Epithelial cell of alveolus of lung (primary cell): ENCODE measurements at places on chromosomes 11 and 22. TPM values are rescaled to one million over a fixed set of nuclear protein-coding genes. Genes with fewer than 3 reads are reported as not detected.

The MS4A15 gene
- total RNA-seq, result not detected in 2 replicates

The YPEL4 gene
- total RNA-seq, result 0.13 and 9.7 TPM in 2 replicates

The ACRV1 gene
- not detected in 2 replicates for total RNA-seq

The TEX54 gene
- not detected in 2 replicates for total RNA-seq

The WEE1 gene
- 17.2 and 18.0 TPM in 2 replicates for total RNA-seq

The SORL1 gene
- 1.2 and 2.2 TPM in 2 replicates for total RNA-seq

The DRAP1 gene
- total RNA-seq, result 125 and 209 TPM in 2 replicates

The DEPDC7 gene
- total RNA-seq, result 4.7 and 5.7 TPM in 2 replicates

The CYB5R2 gene
- total RNA-seq, result 4.6 and 20.9 TPM in 2 replicates

The VSIG2 gene
- total RNA-seq, result 1.3 TPM in 1 of 2 replicates, not detected in the other

The DTX4 gene
- total RNA-seq, result 2.3 and 5.7 TPM in 2 replicates

The OR52N4 gene
- not detected in 2 replicates for total RNA-seq

The INPP5J gene
- 0.52 and 1.8 TPM in 2 replicates for total RNA-seq

The KCNJ11 gene
- total RNA-seq, result not detected in 2 replicates

The RABL2B gene
- total RNA-seq, result 7.3 and 12.2 TPM in 2 replicates

The KIF18A gene
- 6.1 and 14.0 TPM in 2 replicates for total RNA-seq

The C11orf52 gene
- not detected in 2 replicates for total RNA-seq

The BET1L gene
- total RNA-seq, result 31.9 and 41.6 TPM in 2 replicates

The KRTAP5-2 gene
- total RNA-seq, result not detected in 2 replicates

The ST14 gene
- total RNA-seq, result 0.32 and 5.8 TPM in 2 replicates
